ENCODE measurements at places on chromosomes 16 and 17.

- DNase-seq = no peak
Observed at GRCh38 chr17:77498091-77498741, 357.4 kb downstream of the SEC14L1 start.

- peak; percentile 92 for DNase-seq
Observed at GRCh38 chr16:85612191-85612800, 826 bp upstream of the GSE1 start.

GRCh38 chr16:26365161-26365940, 673.6 kb downstream of the HS3ST4 start:
- no peak for DNase-seq

- DNase-seq = no peak
Observed at GRCh38 chr17:40129498-40129897, 7.7 kb downstream of the MSL1 start.

DNA sequence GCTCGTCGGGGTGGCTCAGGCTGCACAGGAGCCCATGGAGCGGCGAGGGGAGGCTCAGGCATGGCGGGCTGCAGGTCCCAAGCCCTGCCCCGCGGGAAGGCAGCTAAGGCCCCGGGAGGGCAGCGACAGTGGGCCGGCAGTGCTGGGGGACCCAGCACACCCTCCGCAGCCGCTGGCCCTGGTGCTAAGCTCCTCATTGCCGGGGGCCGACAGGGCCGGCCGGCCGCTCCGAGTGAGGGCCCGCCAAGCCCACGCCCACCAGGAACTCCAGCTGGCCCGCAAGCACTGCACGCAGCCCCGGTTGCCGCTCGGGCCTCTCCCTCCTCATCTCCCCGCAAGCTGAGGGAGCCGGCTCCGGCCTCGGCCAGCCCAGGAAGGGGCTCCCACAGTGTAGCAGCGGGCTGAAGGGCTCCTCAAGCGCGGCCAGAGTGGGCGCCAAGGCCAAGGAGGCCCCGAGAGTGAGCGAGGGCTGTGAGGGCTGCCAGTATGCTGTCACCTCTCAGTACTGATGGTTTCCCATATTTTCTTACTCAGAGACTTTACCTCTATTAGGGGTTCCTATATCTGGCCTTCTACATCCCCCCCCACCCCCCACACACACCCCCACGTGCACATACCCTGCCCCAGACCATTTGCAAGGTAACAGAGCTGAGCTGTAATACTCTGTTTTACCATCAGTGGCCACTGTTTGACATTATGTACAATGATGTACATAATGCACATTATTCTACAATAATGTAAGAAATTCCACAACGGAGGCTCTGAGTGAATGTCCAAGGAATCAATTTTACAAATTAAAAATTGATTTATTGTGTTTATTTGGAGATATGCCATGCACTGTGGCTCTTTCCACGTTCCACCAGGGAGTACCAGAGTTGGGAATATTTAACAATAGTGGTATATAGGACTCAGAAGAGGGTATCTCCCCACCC, 3.7 kb upstream of the VAT1L start:
- no peak for DNase-seq
